ENCODE measurements at places on chromosomes 1 and 21. TPM values are rescaled to one million over a fixed set of nuclear protein-coding genes. Genes with fewer than 3 reads are reported as not detected.

CDCA8 gene
- 1.1 TPM for total RNA-seq

BCAN gene
- total RNA-seq, result 0.15 TPM

DNA sequence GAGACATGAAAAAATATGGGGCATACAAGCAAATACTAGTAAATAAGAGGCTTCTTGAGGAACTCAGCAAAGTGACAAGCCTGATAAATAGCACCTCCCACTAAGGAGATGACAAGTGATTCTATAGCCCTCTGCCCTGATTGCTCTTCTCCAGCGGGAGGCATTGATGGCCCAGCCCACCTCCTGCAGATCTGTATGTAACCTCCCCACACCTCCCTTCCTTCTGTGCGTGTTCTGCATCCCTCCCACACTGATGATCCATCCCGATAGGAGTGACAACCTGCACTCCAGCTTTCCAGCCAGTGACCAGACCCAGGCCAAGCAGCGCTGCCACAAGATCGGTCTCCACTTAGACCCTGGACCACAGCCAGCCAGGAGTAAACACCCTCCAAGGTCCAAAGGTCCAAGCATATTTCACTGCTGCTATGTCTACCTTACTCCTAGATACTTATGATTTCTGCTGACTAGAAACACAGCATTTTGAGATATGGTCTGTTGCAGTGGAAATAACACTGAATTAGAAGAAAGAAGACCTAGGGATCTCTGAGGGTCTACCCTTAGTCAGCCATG is 176.1 kb downstream of the BRINP2 start:
- DNase-seq, result no peak

GRCh38 chr1:195475568-195475967 is 1132.7 kb downstream of the KCNT2 start:
- DNase-seq, result no peak

- DNase-seq, result no peak
These were observed 2.3 kb downstream of the DCST1 start for GRCh38 chr1:155035936-155036335.

DNA sequence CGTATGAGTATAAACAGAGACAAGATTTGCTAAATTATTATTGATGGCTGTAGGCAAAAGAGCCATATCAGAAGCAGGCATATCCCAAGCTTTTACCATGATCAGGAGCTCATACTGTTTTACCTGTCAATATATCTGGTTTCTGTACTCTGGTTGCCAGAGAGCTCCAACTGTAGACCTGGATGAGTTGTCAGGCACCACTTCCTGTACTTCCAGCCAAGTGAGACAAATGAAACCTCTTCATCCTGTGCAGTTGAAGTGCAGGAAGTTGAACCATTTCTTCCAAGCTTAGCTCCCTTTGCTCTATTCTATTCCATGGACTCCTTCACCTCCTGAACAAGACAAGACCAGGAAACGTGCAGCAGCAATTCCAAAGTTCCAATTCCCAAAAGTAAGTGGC is 115.6 kb downstream of the ZNF281 start:
- no peak for DNase-seq

GRCh38 chr1:12172042-12172851 is 5.5 kb downstream of the TNFRSF1B start:
- DNase-seq, result no peak
